ENCODE measurements at places on chromosomes 13 and 19.

DNA sequence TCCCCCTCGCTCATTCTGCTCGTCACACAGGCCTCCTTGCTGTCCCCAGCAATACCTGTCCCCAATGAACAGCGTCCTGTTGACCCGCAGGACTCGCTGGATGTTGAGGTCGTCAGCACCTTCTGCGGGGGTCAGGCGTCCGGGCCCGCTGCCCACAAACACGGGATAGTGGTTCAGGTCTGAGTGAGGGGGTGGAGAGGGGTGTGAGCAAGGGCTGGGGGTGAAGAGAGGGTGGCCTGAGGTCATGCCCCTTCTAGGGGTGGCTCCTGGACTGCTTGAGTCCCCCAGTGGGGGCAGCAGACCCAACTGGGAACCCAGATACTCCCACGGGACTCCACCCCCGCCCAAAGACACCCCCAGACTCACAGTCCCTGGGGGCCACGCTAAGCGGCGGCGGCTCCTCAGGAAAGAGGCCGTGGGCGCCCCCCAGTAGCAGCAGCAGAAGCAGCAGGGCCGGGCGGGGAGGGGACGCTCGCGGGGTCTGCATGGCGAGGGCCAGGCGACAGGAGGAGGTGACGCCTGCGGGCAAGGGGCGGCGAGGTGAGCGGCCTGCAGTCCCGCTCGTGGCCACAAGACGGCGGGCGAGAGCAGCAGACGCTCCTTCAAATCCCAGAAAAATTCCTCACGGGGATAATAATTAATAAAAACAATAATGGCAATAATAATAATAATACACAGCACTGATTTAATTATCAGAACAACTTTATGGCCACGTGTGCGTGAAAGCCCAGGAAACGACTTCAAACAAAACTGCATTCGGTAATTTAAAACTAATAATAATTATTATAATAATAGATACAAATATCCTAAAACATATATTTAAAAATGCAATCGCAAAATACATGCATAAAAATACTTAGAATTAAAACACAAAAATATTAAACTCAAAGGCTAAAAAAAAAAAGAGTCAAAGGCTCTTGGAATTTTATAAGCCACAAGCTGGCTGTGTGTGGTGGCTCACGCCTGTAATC is 1.2 kb downstream of the SEMA6B start:
- no peak for DNase-seq

DNA sequence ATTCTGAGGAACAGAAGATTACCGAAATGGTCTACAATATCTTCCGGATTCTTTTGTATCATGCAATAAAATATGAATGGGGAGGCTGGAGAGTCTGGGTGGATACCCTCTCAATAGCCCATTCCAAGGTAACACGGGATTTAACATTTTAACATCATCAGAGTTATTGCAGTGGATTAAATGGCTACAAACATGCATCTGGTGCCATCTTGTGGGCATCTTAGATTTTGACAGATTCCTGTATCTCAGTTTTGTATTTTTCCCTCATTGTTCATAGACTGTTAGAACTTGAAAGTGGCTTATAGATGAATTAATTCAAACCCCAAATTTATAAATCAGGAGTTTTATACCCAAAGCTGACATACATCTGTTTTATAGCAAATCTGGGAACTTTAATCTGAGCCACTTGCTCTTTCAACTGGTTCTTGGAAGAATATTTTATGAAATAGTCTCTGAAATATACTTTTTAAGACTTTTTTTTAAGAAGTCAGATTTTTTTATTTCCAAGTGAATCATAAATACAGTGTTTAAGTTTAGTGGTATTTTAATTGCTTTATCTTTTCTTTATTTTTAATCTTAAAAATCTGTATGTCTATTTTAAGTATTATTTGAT is 215.2 kb downstream of the NBEA start:
- peak; percentile 17 for DNase-seq

DNA sequence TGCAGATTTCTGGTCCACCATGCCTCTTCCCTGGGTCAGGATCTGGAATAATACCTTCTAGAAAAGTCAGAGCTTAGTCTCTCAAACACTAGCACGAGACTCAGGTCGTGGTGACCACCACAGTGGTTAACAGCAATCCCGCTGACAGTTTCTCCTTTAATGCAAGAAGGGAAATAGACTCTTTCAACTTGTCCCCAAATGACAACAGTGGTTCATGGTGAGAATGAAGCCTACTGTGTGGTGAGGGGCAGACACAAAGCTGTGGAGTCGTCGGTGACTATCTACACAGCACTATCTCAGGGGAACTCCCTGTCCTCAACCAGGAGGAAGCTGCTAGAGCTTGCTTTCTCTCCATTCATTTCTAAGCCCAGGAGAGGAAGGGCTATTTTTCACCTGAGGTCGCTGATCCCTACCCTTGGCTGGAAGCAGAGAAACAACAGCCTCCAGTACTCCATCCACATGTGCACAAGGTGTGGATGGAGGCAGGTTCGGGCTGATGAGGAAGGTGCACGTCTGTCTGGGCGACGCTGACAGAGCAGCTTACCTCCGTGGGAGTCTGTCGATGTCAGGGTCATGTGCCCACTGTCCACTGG is 72.4 kb downstream of the STK24 start:
- DNase-seq = no peak

DNA sequence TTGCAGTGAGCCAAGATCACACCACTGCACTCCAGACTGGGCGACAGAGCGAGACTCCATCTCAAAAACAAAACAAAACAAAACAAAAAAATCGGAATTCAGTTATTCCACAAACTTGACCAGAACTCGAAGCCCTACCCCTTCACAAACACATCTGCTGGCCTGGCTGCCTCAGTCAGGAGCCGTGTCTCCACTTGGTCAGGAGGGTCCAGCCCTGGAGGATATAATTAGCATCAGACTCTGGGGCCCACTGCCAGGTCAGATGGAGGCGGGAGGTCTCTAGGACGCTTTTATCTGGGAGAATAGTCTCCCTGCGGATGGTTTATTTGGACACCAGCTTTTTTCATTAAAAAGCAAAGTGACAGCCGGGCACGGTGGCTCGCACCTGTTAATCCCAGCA is 8.0 kb downstream of the ELL start:
- no peak for DNase-seq

DNA sequence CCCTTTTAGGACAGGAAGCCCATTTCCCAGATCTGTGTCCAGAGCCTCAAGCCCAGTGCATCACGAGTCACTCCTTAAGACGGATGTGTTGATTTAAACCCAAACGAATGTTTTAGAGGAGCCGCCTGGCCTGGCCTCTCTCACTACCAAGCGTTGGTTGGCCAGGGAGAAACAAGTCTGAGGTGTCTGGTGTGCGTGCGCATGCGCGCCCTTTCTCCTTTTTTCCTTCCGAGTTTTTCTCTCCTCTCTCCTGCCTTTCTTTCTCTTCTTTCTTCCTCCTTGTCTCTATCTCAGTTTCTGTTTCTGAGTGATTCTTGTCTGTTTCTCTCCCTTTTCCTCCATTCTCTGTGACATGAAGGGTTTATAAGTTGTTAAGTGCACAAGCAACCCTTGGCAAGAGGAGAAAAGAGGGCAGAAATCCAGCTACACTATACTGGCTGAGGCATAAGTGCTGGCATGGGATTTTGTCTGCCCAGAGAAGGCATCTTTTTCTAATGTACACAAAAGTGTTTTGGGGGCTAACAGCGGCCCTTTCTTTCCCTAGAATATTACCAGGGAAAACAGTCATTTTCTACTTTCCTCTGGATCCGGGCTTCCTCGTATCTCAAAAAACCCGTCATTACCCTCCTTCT is 170.5 kb downstream of the DNAJC15 start:
- no peak for DNase-seq

DNA sequence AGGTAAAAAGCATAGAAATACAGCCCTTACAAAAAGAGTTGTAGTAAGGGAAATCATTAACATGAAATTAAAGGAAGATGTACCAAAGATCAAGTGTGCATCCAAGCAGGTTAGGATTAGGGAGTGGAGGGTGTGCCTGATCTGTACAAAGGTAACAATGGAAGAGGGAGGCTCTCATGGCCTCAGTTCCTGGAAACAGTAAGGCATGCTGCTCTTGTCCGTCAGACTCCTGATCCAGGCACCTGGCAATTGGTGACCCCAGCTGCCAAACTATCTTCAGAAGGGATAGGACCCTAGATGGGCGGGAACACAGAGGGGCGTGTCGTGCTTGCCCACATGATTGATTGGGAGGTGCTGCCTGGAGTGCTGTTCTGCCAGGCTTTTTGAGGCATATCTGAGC is 4.5 kb downstream of the TEX26 start:
- no peak for DNase-seq

GRCh38 chr19:35868172-35868822 is at the start of gene APLP1:
Gene APLP1, plus strand, starts transcription at chr19:35868574. Its CDS starts 63 bp downstream, at chr19:35868637.
- DNase-seq = no peak

GRCh38 chr13:69288026-69288425 is 819.6 kb upstream of the ATXN8OS start:
- no peak for DNase-seq

DNA sequence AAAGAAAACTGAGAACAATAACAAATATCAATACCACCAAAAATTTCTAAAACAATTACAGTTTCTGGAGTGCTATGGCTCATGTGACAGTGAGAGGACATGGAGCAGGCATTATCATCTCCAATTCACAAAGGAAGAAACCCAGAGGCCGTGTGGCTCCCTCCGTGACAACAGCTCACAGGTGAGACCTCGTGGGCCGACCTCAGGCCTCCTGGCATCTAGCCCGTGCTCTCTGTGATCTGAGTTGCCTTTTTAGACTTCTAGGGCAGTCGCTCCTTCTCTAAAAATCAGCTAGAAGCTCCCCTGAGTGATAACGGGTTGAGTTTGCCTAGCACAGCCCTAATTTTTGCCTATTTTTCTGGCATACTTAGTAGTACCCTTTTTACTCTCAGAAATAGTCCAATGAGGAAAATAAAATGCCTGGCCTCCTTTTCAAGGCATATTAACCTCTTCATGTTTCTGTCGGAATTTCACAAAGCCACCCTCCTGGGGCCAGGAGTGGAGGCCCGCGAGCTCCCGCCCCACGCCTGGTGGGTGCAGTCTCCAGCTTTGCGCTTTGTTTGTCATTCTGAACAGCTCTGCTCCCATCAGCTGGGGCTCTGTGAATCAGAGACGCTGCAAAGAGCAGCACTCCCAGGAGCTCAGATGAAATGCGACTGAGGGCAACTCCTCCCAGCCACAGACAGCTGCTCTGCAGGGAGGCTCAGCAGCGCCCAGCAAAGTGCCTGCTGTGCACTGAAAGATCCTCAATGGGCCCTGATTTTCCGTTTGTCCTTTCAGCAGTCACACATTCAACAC is 292.5 kb downstream of the UQCRFS1 start:
- no peak for DNase-seq

DNA sequence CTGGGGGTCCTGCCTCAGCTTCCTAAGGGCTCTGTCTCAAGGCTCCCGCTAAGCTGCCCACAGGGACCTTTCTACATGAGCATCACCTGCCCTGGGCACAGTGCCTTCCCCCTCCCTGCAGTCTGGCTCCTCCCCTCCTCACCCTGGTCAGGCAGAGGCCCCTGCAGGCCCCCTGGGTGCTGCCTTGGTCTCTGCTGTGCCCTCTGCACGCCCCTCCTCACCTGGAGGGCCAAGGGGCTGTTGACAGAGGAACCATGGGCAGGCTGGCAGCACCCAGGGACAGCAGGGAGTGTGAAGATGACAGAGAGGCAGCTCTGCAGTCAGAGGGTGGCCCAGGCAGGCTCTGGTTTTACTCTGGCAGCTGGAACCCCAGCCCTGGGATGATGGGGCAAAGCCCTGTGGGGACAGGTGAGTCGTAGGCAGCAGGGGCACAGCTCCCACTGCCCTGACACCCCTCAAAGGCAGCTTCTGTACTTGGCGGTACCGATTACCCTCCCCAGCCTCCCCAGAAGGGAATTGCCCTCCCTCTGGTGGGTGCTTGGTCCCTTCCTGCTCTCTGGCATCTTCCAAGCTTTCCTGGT is 43.1 kb downstream of the SUGP2 start:
- DNase-seq = no peak

DNA sequence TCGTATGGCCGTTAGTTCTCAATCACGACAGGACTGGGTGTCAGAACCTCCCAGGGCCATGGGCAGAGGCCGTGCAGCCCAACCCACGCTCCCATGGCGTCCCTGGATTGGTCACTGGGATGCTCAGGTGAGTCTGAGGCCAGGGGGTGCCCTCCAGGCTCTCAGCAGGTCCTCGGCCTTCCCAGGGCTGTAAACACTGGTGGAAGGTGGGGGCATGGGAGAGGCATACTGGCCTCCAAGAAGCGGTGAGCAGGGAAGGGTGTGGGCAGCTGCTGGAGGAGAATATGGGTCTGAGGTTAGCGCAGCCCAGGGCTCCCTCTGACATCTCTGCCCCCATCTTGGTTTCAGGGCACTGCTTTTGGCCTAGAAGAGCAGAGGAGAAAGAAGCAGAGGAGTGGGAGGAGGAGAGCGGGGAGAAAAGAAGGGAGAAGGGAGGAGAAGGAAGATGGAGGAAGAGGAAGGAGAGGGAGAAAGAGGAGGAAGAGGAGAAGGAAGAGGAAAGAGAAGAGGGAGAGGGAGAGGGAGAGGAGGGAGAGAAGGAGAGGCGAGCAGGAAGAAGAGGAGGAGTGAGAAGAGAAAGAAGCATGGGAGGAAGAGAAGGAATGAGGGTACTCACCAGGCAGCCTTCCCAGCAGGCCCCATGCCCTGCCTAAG is 62.3 kb downstream of the CEBPG start:
- DNase-seq = no peak

DNA sequence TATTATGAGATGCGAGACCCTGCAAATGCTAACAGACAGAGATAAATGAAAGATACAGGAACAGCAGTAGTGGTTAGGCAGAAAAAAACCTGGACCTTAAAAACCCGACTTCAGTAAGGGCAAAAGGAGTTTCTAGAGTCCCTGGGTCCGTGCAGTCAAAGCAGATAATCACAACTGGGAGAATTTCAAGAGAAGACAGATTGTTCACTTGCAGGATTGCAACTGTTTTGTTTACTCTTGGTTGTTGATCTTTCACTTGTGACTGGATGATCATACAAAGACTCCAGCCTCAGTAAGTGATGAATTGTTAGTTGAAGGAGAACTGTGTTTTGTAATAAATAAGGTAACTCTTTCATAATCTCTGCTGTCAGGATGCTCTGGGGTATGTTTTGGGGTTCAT is 135.1 kb downstream of the GPC6 start:
- no peak for DNase-seq

DNA sequence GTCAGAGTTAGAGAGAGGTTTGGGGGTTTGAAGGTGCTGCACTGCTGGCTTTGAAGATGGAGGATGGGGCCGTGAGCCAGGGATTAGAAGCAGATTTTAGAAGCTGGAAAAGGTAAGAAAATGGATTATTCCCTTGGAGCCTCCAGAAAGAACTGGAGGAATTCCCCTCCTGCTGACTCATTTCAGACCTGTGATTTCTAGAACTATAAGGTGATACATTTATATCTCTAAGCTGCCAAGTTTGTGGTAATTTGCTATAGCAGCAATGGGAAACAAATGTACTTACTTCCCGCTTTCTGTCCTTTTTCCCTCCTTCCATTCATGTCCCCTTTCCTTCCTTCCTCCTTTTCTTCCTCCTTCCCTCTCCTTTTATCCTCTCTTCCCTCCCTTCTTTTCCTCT is 78.5 kb upstream of the PCDH8 start:
- no peak for DNase-seq

DNA sequence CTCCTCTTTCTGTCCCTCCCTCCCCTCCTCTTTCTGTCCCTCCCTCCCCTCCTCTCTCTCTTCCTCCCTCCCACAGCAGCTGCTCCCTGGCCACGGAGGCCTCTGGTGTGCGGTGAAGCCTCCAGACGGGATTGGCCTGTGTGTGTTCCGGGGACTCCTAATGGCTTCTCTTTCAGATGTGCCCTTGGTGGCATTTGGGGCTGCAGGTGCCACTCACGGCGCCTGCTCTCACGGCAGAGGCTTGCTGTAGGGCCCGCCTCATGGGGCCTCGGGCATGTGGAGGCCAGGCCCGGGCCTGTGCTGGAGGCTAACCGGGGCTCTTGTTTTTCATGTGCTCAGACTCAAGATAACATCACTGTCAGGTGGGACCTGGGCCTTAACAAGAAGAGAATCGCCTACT is 20.9 kb downstream of the UPF1 start:
- DNase-seq = no peak

Measured in stimulated activated naive B cell treated with anti-CD40 and anti-IgM and Interleukin-4, amounts not matched to agents 10 μg/mL and 1 μg/mL and 100 μg/mL, for 72 hours (primary cell).